ENCODE measurements at places on chromosomes 7 and 10.

GRCh38 chr10:101441541-101442455, 87.8 kb downstream of the BTRC start:
- peak; percentile 48 for DNase-seq

GRCh38 chr7:123472750-123473445, 61.5 kb downstream of the IQUB start:
- DNase-seq, result no peak

GRCh38 chr7:48090095-48090805, 1.2 kb downstream of the UPP1 start:
- no peak for DNase-seq

DNA sequence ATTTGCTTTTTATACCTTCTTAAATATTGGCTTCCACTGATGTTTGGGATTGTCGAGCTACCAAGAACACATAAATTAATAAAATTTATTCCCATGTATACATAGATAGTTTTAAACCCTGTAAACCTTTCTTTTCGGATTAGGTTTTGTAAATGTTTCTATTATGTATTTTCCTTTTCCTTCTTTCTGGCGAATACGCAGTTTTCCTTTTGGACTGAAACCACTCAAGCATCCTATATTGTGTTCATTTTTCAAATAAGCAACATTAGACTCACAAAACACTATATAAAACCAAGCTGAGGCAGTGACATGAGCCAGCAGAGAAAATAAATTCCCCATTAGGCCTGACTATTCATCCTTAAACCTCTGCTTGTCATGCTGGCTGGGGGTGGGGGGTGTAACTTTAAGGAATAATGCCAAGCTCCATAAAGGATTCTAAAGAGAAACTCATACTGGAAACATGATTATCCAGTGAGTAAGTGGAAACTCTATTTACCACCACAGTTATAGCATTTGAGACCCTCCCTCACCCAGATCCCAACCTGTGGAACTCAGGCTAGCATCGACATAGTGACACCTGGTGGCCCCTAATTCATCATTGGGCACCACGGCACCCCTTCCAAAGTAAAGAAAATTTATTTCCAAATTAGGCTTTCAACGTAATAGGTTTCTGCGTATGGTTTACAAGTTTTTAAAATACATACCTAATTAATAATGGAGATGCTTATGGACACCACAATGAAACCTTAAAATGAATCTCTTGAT, 86.5 kb upstream of the CELF2 start:
- no peak for DNase-seq

GRCh38 chr10:94623572-94623971, 60.0 kb upstream of the CYP2C18 start:
- no peak for DNase-seq

Measured in activated naive CD4-positive, alpha-beta T cell treated with anti-CD3 and anti-CD28 coated beads for 36 hours (primary cell).